Left kidney (tissue), 8 donors: ENCODE measurements at places on chromosomes 5 and 9. TPM values are rescaled to one million over a fixed set of nuclear protein-coding genes. Genes with fewer than 3 reads are reported as not detected.
A peak's percentile ranks its signal among the peaks of the same experiment; 100 is the strongest.

- peak; percentile 22 for DNase-seq
Observed at GRCh38 chr9:120477534-120478001, 102.4 kb downstream of the CDK5RAP2 start.

DNA sequence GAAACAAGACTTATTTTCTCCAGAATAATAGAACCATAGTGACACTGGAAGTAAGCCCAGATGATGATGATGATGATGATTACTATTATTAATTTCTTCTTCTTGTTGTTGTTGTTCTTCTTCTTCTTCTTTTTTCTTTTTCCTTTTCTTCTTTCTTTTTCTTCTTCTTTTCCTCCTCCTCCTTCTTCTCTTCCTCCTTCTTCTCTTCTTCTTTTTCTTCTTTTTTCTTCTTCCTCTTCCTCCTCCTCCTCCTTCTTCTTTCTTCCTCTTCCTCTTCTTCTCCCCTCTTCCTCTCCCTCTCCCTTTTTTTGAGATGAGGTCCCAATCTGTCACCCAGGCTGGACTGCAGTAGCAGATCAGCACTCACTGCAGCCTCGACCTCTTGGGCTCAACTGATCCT, 40.5 kb upstream of the RUFY1 start:
- DNase-seq, result no peak

GRCh38 chr5:38692346-38692745, 135.9 kb upstream of the LIFR start:
- no peak for DNase-seq

DNA sequence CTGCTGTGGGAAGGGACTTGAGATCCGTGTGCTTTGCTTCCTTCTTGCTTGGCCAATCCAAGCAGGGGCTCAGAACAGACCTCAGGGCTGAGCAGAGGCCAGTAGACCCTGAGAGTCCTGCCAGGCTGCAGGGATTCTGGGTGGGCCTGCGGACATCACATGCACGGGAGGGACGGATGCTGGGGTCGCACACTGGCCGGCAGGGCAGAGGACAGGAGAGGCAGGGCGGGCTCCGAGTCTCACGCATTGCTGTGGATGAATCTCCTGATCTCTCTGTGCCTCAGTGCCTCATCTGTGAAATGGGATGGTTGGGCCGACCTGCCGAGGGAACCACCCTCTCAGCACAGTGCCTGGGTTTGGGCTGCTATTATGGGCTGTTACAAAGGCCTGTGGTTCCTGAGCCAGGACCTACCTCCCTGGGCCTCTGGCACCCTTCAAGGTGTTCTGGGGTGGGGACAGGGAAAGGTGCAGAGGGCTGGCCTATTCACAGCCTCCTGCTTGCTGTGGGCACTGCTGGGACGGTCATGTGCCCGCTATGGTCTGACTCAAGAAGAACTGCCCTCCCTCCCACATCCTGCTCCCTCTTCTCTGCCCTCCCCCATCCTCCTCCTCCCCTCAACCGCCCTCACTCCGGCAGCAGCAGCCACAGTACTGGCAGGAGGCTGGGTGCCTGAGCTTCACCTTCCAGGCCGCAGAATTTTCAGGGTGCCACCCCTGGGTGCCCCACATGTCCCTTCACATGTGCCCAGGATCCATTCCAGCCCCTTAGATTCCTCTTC, 43.3 kb downstream of the NCS1 start:
- DNase-seq, result no peak

DNA sequence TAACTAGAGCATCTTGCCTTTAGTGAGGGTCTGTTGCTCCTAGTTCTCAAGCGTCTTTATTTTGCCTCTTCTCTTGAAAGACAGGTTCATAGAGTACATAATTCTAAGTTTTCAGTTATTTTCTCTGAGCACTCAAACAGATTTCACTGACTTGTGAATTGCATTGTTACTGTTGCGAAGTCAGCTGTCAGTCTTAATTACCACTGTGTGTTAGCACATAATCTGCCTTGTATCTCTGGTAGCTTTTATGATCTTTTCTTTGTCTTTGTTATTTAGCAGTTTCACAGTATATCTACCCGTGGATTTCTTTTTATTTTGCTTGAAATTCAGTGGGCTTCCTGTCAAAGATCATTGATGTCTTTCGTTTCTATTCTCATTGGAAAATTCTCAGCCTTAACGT, 192.9 kb downstream of the TTLL11 start:
- DNase-seq, result no peak

DNA sequence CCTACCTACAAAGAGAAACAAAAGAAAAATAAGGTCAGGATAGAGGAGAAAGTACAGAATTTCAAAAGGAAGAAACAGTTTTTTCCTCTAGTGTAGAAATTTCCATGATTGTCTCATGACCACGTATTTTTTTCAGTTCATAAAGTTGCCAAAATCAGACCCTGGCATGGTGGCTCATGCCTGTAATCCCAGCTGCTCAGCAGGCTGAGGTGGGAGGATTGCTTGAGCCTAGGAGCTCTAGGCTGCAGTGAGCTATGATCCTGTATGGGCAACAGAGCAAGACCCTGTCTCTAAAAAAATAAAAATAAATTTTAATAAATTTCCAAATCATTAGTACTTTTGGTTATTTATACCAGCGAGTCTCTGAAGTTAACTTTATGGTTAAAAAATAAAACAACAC, 37.8 kb downstream of the CWC27 start:
- DNase-seq, result no peak

DNA sequence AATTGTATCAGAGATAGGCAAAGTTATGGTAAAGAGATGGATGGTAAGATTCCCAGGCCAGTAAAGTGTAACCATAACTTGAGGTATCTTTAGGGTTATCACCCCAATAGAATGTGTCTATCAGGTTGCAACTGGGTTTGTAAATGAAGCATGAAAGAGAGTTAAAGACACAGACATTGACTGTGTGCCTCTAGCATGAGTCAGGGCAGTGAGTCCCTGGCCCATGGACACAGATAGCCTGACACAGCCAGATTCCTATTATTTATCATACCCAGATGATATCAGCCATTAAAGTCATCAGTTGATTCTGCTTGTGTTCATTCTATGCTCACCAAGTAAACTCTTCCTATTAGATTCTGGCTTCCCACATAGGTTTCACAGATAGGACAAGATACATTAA, 33.5 kb upstream of the SNAPC3 start:
- no peak for DNase-seq

DNA sequence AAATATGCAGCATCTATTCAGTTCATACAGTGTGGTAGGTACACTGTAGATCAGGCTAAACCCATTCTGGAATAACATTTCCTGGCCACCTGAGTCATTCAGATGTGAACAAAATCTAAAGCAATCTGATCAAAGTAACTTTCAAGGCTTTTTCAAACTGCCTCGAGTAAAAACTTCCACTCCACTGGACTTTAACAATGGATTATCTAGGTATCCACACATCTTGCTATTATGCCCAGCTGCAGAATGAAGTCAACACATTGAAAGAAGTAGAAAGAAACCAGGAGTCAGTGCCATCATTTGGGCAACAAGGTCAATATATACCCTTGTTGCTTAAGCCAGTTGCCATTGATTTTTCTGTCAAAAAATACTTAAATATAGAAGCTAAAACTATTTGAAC, 1352.6 kb upstream of the NUDT12 start:
- no peak for DNase-seq

DNA sequence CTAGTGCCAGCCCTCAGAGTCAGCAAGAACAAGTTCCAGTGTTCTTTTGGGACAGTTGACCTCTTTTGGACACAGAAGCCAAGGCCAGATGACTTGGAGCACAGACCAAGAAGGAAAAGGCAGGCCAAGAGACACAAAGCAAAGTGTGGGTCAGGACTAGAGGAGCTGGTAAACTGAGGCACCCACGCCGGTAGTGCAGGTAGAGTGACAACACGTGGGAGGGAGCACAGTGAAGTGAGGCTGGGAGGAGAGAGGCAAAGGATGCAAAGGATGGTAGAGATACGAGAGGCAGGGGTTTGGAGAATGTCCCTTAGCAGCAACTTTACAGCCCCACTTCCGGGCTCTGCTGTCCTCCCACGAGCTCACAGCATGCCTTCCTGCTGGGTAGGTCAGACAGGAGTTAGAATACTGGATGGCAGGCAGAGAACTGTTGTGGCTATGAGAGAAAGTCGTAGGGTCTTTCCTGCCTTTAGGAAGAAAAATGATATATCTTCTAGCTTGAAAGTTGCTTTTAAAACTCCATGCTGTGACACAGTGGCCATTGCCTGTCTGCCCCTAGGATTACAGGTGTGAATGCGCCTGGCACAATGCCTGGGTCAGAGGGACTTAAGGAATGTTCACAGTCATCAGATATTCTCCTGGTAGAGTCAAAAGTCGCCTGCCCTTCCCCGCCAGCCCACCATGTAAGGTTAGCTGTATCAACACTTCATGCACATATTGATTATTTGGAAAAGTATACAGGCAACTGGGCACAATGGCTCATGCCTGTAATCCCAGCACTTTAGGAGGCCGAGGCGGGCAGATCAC, 97.9 kb downstream of the PDE8B start:
- DNase-seq, result no peak

- no peak for DNase-seq
Observed at GRCh38 chr9:133842721-133843227, 104.6 kb upstream of the SARDH start.

DNA sequence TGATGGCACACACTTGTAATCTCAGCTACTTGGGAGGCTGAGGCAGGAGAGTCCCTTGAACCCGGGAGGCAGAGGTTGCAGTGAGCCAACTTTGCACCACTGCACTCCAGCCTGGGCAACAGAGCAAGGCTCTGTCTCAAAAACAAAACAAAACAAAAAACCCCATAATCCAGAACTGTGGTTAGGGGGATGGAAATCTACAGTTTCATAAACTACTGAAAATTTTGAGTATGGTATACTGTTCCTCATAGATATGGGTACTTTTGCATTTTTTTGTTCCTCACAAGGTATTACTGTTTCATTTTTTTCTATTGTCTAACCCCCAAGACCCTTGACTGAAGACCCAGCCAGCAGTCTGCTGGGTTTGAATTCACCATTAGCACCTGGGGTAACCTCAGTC, 52.2 kb upstream of the MAP3K1 start:
- DNase-seq, result no peak

GRCh38 chr9:127139071-127139731, 16.8 kb upstream of the ANGPTL2 start:
- no peak for DNase-seq

DNA sequence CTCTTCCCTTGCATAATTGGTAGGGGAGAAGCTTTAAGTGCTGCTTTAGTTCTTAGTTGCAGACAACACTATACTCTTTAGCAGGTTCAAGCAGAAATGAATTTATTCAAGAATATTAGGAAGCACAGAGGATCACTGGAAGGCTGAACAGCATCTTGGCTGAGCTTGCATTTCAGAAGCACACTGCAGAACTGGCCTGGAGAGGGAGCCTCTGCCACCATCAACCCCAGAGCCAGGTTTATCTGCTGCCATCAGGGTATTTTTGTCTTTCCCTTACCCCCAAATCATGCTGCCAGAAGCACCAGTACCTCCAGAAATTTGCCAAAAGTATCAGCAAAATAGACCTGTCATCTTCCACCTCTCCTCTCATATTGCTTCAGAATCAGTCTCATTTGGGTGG, 440.7 kb downstream of the DMAC1 start:
- DNase-seq, result no peak

DNA sequence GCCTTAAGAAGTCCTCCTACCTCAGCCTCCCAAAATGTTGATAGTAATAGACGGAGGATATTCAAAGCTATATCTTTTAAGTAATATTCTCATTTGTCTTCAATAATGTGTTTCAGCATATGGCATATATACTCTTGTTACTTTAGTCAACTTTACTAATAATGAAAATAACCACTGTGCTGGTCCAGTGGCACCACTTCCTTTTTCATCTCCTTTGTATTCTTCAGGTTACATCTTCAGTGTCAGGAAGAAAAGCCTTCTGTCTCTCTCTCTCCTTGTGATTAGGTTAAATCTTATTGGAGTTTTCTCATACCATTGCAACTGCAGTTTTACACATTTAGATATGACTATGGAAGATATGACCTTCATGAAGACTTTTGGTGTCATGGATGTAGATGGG, 31.3 kb downstream of the PARP8 start:
- DNase-seq, result no peak

GRCh38 chr5:95822043-95822541, 434 bp downstream of the GLRX start:
- peak; percentile 68 for DNase-seq

GRCh38 chr5:80346055-80346454, 26.3 kb downstream of the SPZ1 start:
- peak; percentile 19 for DNase-seq

GRCh38 chr9:128068386-128069205, 564 bp downstream of the SLC25A25 start:
- DNase-seq, result no peak

The PCDHA9 gene
- 0.03 TPM for polyA plus RNA-seq

The PCDHGC3 gene
- polyA plus RNA-seq, result 99.2 TPM

The SLC6A3 gene
- 0.60 TPM for polyA plus RNA-seq

The FXN gene
- polyA plus RNA-seq, result 21.1 TPM
